ENCODE measurements at places on chromosomes 1 and 21.

DNA sequence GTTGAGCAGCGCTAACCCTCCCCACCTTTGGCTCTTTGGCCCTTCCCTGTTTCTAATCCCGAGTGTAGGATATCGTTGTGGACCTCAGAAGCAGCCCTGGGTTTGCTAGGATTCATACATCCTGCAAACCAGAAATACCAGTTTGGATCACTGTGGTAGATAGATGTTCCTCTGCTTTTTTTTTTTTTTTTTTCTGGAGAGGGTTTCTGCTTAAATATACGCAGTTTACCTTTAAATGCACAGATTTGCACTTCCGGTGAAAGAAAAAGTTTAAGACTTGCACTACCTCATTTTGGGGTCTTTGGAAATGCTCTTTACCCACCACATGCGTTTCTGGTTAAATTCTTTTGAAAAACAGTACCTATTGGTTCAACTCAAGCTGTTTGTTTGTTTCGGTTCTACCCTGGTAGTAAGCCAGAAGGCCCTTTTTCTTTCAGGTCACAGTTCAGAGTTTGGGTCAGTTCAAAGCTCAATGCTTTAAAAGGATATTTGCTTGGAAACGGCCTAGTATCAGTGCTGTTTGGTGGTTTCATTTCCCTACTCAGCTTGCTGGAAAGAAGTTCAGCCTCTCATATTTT, 908 bp downstream of the DDI2 start:
- no peak for DNase-seq

DNA sequence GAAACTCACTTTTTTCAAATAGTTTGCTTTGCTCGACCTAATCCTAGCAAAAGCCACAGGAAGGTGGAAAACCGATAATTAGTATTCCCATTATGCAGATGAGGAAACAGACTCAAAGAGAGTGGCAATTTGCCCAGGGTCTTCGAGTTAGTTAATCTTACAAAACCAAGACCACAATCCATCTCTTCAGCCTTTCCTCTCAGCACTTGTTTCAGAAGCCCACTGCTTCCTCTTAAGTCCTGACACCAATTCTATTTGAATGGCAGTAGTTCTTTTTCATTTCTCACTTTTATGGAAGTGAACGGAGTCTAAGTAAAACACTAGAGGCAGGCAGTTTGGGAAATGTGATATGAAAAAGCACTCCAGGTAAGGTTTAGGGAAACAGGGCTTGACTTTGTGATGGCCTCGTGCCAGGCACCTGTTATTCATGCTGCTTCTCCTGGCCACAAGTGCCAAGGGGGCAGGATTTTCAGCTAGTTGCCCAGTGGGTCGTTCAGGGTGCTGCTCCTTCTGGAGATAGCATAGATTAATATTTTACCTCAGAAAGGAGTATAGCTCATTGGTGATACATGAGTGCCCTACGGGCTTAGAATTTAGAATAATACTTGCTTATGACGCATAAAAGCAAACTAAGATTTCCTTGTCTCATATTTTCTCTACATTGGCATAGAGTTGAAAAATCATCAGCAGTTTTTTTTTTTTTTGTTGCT, 76.6 kb upstream of the NRIP1 start:
- DNase-seq = no peak

DNA sequence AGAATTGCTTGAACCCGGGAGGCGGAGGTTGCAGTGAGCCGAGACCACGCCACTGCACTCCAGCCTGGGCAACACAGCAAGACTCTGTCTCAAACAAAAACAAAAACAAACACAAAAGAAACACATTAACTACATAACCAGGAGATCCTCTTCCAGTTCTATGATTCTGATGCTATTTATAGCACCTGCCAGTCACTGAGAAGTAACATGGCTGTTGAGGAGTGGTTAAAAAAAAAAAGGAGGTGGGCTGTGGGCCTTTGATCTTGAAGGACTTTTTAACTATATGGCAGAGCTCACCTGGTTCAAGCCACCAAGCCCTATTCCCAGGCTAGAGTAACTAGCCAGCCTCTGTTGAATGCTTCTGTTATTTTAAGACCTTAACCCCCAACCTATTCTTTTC, 148.8 kb downstream of the ZBTB18 start:
- DNase-seq = no peak

DNA sequence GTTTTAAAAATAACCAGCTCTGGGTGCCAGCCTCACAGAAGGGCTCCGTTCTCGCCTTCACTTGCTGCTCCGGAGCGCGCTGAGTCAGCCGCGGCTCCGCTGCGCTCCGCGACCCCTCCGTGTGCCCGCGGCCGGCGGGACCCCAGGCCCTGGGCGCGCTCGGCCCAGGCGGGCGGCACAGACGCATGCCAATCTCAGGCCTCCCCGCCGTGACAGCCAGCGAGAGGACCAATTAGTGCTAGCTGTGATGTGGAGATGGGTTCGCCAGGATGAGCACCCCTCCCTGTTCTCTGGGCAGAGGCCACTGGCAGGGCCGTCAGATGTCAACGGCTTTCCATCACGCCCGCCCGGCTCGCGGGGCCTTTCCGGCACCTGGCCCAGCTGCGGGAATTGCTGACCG, 293.8 kb downstream of the SPATA17 start:
- no peak for DNase-seq

GRCh38 chr1:183243161-183244050, 57.3 kb downstream of the LAMC2 start:
- DNase-seq = no peak

GRCh38 chr1:177981200-177981599, 11.3 kb upstream of the SEC16B start:
- DNase-seq = no peak

DNA sequence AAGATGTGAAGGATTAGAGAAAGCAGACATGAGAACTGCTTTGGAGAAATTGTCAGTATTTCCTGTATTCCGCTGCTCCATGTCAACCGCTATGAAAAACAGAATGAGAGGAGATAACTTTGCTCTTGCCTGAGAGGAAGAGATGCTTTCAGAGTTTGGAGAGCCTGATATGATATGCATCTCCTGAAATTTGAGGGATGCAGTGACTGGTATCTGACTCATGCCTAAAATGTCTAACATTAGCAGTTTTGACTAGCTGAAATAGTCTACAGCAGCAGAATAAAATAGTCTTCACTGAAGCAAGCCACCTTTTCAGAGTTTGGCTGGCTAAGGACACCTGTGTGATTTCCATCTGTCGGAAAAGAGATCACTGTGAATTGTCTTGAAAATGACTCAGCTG, 165.8 kb upstream of the LRRC7 start:
- DNase-seq = no peak

DNA sequence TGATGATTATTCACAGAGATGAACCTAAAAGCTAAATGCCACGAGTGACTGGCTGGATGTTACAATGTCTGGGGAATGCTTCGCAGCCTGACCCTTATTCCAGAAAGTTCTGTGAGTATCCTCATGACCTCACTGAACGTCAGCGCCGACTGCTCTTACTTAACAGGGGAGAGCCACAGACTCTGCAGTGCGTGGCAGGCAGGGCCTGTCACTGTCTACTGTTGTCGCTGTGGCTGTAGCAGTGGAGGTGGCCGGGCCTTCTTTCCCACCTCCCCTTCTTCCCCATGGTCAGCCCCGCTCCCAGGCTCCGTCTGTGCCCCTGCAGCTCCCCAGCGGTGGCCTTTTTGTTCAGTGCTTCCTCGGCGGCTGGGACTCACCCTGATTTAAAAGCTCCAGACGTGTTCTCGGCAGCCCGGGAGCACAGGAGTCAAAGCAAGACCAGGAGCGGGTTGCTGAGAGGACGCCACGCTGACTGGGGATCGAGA, 52.2 kb upstream of the TARBP1 start:
- DNase-seq = no peak

DNA sequence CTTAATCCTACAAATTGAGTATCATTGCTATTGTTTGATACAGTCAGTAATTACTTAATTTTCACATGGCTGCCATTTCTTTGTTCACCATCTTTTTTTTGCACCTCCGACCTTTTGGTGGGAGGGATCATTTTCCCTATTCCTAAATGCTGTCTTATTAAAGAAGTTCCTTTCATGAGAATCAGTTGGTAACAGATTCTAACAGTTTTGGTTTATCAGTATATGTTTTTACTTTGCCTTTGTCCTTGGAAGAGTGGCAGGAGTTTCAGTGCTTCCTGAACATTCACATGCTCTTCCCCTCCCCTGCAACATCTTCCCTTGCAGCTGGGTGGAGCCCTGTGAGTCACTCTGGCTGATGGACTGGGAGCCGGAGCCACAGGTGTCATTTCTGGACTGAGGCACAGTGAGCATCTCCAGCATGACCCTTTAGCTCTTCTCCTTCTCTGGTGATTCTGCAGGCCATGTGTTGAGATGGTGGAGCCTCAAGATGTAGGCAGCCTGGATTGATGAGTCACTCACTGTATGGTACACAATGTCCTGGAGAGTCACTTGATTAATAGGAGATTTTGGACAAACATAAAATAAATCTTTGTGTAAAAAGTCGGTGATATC, 217.7 kb downstream of the URB2 start:
- DNase-seq = peak; percentile 2

DNA sequence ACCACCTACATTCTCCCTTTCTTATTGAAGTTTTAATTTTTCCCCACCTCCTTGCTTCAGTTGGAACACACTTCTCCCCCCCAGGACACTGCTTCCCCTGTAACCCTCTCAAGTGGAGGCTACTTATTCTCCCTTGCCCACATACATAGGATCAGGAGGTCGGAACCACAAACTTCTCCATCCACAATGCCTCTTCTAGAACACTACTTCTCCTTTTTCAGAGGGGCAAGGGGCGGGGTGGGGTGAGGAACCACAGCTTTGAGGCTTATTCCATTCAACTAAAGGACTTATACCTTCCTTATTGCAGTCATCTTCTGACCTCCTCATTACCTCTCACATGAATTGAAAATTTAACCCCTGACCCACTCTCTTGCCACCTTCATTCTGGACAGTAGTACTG, 81.3 kb downstream of the NEK7 start:
- DNase-seq = no peak

GRCh38 chr21:34280389-34280795, 83.4 kb upstream of the KCNE2 start:
- DNase-seq = no peak

- no peak for DNase-seq
Observed at GRCh38 chr21:41589620-41590175, 81.7 kb upstream of the TMPRSS2 start.

GRCh38 chr1:230105754-230106625, 39.0 kb downstream of the GALNT2 start:
- no peak for DNase-seq

DNA sequence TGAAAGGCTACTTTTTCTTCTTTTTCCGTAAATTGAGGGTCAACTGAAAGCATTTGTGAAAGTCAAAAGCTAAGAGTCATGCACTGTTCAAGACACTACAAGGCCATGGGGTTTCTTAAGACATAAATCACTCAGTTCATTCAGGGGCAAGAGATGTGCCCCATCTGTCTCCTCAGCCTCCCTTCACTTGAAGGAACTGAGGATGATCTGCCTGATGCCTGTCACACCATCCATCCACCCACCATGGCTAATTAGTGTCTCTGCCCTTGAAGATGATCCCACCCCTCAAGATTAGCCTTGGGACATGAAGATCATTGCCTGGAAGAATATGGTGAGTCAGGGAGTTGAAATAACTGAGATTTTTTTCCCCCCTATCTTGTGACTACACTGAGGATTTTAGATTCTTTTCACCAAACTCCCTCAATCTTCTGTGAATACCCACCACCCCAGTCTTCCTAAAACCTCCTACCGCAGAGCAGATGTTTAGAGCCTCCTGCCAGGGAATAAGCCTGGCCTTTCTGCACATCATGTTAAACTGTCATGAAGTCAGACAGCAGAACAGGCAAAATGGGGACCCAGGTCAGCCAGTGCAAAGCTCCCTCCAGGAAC, 88.6 kb upstream of the LMO4 start:
- DNase-seq = no peak

DNA sequence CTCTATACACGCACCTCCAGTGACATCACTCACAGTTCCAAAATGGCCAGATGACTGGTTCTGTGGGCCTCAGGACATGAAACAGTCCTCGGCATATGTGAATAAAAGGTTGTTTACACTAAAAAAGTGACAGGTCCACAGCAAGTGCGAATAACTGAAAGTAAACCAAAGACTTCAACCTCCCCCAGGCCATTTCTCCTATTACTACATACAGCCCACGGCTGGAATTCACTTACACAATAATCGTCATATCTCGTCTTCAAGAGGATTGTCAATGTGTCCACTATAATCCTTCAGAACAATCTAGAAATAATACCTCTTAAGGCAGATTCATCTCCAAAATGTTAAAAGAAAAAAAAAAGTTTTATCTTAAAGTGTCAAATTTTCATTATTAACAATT, 1.9 kb upstream of the PRDM15 start:
- DNase-seq = no peak

DNA sequence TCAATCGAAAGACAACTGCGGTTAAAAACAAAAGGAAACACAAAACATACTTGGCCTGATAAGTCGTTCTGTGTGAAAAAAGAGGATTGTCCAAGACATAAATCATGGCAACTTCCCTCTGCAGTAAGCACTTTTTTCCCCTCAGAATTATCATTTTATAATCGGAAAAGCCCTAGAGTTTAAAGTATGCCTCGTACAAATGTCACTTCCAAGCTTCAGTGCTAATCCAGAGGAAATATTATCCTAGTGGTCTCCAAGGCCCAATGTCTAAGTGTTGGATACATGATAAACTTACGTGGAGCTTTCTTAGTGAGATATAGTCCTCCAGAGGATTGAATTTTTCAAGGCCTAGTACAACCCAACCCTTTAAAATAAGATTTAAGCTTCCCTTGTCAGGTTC, 11.2 kb upstream of the NTMT2 start:
- no peak for DNase-seq

GRCh38 chr1:211574705-211575104, 4.3 kb downstream of the SLC30A1 start:
- DNase-seq = no peak

- no peak for DNase-seq
Observed at GRCh38 chr1:15304708-15305467, 57.9 kb downstream of the FHAD1 start.

DNA sequence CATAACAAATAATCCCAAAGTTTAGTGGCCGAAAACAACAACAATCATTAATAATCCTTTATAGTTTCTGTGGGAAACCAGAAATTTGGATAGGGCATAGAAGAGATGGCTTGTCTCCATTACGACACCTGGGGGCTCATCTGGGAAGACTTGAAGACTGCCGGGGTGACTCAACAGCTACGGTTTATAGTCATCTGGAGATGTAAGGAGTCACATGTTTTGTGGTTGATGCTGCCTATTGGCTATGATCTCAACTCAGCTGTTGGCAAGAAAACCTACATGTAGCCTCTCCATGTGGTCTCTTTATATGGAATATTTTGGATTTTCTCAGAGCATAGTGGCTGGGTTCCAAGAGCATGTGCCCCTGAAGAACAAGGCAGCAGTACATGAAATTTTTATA, 29.3 kb upstream of the TSPAN2 start:
- no peak for DNase-seq

- DNase-seq = no peak
Observed at GRCh38 chr1:92310185-92310597, 11.3 kb downstream of the RPAP2 start.

DNA sequence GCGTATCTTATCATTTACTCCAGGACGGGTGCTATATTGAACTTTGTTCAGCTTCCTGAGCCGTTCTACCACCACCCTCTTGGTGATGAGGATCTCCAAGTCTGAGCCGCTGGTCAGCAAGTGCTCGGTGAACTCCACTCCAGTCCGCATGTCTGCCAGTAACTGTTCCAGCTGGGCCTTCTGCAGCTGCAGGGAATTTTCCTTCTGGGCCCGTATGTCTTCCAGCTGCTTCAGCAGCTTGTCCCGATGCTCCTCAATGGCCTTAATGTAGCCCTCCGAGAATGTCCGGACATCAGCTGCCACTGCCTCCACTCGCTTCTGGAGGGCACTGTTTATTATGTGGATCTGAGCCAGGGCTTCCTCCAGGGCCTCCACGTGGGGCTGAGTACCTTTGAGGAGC, 3.4 kb downstream of the TRIM45 start:
- no peak for DNase-seq

GRCh38 chr21:45910155-45910547, 71.4 kb upstream of the COL6A1 start:
- DNase-seq = no peak

Measured in NCI-H187 treated with DMSO at 0.1 percent for 48 hours (cell line).